ENCODE measurements at places on chromosomes 16 and 17. TPM values are rescaled to one million over a fixed set of nuclear protein-coding genes. Genes with fewer than 3 reads are reported as not detected.

GRCh38 chr17:56629531-56630075 lies 36.1 kb downstream of the NOG start:
- no peak for DNase-seq
- peaks cover 10% of the 10 kb centered on the region for H3K27me3 ChIP-seq
- H3K4me3 ChIP-seq: no peak overlapping the region
- H3K27ac ChIP-seq: no peak overlapping the region

Gene SPIRE2
- total RNA-seq: 0.44 TPM

Gene MYH3
- 4.1 TPM for total RNA-seq

DNA sequence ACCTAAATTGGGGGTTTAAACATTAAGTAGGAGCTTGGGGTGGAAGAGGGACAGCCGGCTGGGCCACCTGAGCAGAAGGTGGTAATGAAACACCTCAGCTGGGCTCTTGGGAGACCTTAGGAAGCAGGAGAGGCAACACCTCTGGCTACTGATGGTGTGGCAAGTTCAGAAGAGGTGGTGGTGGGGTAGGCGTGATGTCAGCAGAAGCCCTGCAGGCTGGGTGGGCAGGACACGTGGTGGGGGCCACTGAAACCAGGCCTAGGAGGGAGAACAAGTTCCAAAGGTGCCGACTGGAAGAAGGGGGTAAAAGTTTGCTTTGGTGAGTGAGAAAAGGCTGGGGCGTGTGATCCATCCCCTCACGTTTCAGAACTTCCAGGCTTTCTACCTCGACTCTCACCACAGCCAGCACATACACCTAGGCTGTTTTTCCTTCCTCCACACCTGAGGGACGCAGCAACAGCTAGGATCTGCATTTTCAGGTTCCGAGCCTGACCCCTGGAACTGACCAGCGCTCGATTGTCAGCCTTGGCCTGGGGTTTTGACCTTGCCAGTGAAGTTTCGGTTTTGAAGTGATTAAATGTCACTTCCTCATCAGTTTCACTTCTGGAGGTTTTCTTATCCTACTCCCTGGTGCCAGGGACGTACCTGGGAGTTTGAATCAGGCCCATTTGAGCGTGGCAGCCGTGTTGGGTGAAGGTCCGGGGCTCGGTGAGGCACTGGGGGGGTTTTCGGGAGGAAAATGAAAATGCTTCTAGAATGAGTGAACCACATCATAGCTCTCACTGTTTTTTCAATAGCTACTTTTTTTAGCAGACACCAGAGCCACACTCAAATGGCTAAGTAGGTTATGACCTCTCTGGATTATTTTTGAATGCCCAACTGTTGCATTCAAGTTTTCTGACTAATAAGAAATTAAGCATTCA lies 10.0 kb downstream of the SNN start:
- no peak for DNase-seq
- H3K36me3 ChIP-seq: peaks cover 34% of the 10 kb centered on the region
- no peaks in the 10 kb centered on the region for H3K27me3 ChIP-seq
- peaks cover 60% of the 10 kb centered on the region for H3K4me1 ChIP-seq

Gene ABCA8
- total RNA-seq: not detected

Gene TMEM114
- not detected for total RNA-seq

DNA sequence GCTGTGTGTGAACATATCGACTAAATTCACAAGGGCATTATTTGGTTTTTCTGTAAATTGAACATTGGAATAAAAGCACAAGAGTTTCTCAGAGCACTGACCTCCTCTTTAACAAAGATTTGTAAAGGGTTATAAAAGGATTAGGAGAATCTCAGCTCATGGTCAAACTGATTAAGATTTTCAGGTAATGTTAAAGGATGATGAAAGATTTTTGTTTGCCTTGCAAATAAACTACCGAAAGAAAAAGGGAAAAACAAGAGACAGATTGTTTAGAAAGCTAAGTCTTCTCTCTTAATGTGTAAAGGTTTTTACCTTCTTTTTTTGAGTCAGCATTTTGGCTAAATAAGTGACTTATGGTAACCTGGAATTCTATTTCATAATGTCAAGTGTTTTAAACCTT lies 47.6 kb upstream of the MED9 start:
- DNase-seq: no peak
- H3K27me3 ChIP-seq: peaks cover 39% of the 10 kb centered on the region
- H3K4me1 ChIP-seq: peaks cover 8% of the 10 kb centered on the region
- peaks cover under 1% of the 10 kb centered on the region for H3K36me3 ChIP-seq
- H3K27ac ChIP-seq: no peak overlapping the region
- no peak overlapping the region for H3K4me3 ChIP-seq

DNA sequence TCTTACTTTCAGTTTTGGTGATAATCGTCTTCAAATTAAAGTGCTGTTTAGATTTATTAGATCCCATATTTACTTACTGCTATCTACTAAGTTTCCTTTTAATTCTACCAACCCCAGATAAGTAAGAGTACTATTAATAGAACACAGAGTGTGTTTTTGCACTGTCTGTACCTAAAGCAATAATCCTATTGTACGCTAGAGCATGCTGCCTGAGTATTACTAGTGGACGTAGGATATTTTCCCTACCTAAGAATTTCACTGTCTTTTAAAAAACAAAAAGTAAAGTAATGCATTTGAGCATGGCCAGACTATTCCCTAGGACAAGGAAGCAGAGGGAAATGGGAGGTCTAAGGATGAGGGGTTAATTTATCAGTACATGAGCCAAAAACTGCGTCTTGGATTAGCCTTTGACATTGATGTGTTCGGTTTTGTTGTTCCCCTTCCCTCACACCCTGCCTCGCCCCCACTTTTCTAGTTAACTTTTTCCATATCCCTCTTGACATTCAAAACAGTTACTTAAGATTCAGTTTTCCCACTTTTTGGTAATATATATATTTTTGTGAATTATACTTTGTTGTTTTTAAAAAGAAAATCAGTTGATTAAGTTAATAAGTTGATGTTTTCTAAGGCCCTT lies 56.8 kb downstream of the HLF start:
- H3K36me3 ChIP-seq: peaks cover 3% of the 10 kb centered on the region
- no peak for DNase-seq
- no peak overlapping the region for H3K4me3 ChIP-seq
